WERI-Rb-1 (cell line): ENCODE measurements at places on chromosomes 3 and 15.

GRCh38 chr3:144677103-144677502 is 705.5 kb downstream of the DIPK2A start:
- no peak for DNase-seq

GRCh38 chr3:152100491-152101132 is 168.1 kb upstream of the MBNL1 start:
- no peak for DNase-seq

GRCh38 chr15:45088801-45089711 is 24.9 kb downstream of the DUOX2 start:
- DNase-seq, result peak; percentile 39

DNA sequence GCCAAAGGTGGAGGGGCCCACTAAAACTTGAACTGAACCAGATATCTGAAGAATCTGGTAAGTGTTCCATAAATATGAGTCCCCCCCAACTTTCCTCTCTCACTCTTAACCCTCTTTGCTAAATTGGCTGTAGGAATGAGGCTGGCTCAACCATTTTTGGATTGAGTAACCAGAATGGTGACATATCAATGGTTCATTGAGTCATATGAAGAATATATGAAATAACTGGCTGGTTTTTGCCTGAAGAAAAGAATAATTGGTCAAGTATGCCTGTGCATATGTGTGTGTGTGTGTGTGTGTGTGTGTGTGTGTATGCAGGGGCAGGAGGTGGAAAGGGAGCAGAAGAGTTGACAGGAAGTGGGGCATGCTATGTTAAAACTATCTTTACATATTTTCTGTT is 472.9 kb upstream of the THBS1 start:
- no peak for DNase-seq

GRCh38 chr3:49470714-49471420 is 800 bp downstream of the DAG1 start:
- no peak for DNase-seq

DNA sequence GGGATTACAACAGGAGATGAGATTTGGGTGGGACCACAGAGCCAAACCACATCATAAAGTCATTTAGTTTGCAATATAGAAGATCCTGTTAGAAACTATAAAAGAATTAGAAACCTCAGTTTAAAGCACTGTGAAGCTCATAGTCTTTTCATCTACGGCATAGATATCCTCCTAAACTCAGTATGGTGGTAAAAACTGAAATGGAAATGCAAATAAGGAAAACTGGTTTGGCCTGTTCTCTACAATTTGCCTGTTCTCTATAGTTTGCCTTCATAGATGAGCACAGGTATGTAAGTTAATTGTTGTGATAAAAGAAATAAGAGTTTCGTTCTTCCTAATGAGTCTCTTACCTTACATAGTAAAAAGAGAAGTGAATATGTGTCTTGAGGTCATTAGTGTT is 331.6 kb upstream of the ARL6 start:
- no peak for DNase-seq

DNA sequence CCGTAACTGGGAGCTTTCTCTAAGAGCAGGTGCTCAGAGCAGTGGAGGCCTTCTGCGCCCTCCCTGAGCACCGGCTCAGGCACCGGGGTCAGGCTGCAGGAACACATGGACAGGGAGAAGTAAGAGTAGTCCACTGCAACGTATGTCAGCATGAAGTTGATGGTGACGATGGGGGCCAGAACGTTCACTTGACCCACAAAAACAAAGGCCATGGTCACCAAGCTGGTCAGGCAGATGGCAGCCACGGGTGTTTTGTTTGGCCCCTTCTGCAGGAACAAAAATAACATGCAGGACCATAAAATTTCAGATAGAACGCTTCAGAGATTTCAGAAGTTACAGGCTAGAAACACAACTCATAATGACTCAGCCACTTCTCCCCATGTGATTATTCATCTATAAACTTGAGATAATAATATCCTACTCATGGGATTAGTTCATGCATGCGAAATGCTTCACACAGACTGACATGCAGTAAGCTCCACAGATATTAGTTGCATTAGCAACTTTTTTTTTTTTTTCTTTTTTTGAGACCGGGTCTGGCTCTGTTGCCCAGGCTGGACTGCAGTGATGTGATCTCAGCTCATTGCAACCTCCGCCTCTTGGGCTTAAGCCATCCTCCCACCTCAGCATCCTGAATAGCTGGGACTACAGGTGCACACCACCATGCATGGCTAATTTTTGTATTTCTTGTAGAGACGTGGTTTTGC is 52.2 kb upstream of the HEG1 start:
- DNase-seq, result no peak

- no peak for DNase-seq
Observed at GRCh38 chr3:66304293-66304692, 83.5 kb downstream of the SLC25A26 start.

- DNase-seq, result peak; percentile 19
Observed at GRCh38 chr3:54863366-54863765, 64.5 kb downstream of the LRTM1 start.
